ENCODE measurements at places on chromosomes 1 and 21. TPM values are rescaled to one million over a fixed set of nuclear protein-coding genes. Genes with fewer than 3 reads are reported as not detected.

DNA sequence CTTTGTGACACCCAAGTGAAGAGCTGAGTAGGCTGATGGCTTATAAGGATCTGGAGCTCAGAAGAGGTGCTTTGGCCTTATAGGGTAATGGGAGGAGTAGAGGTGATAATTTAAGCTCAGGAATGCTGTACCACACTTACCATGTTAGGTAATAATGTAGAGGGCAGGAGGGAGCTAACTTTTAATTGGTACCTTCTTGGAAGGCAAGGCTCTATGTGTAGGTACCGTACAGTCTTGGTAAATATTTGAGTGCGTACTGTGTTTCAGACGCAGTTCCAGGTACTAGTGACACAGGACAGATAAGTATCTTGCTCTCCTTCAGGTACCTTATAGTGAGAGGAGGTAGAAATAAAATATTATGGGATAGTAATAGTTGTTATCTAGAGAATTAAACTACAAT lies 16.8 kb downstream of the CAMSAP2 start:
- H3K36me3 ChIP-seq, result peaks cover 4% of the 10 kb centered on the region
- H3K4me3 ChIP-seq, result no peak overlapping the region
- H3K27ac ChIP-seq, result no peak overlapping the region
- DNase-seq, result no peak

The SPRR4 gene
- not detected for polyA plus RNA-seq

DNA sequence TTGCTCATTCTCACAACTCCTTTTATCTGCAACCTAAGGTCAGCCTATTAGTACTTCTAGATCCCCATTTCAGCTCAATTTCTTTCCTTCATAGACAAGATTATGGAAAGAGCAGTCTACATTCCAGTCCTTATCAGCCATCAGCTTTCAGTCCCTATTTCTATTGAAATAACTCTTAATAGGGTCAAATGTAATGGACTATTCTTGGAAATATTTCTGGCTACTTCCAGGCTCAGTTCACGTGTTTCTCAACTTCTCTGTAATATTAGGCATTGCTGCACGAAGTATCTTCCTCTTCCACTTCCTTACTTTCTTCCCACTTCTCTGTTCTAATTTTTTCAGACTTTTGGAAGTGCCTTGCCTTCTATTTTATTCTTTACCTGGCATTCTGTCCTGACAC lies 232.9 kb upstream of the USP25 start:
- no peak overlapping the region for H3K4me3 ChIP-seq

The AKNAD1 gene
- polyA plus RNA-seq, result 0.71 TPM
